ENCODE measurements at places on chromosomes 4 and X. TPM values are rescaled to one million over a fixed set of nuclear protein-coding genes. Genes with fewer than 3 reads are reported as not detected.

CYBB gene
- 0.25 TPM for total RNA-seq

AKAP4 gene
- total RNA-seq, result not detected

CFAP99 gene
- not detected for total RNA-seq

DNA sequence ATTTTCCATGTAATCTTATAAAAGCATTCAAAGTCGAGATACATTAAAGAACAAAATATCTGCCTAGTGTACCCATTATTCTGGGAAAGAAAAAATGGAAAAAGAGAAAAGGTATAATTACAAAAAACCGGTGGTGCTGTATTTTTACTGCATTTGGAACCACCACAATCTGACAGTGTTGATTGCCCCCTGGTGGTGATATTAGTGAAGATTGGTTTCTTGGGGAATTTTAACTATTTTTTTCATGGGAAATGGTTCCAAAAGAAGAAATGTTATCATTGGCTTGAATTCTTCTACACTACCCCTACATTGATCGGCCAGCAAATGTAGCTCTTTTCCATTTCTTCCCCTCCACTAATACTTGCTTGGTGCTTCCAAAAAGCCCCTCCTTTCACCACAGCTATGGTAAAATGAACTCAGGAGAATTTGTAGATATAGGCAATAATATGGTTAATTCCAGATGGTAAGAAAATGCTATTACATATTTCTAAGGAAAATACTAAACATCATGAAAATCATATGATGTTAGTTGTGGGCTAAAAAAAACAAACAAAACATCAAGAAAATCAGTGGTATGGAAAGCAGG, 50.0 kb downstream of the COX18 start:
- peaks cover 5% of the 10 kb centered on the region for H3K27me3 ChIP-seq
- no peak overlapping the region for H3K27ac ChIP-seq
- peak; percentile 24 for DNase-seq
- no peak overlapping the region for H3K4me3 ChIP-seq
- no peaks in the 10 kb centered on the region for H3K36me3 ChIP-seq

GRCh38 chr4:2059046-2059725, at the start of gene NAT8L:
Gene NAT8L, plus strand, starts transcription at chr4:2059327. Its CDS starts 185 bp downstream, at chr4:2059512.
- no peaks in the 10 kb centered on the region for H3K4me1 ChIP-seq
- H3K4me3 ChIP-seq, result peak within 1 kb of the TSS; percentile 26
- peaks cover 22% of the 10 kb centered on the region for H3K27me3 ChIP-seq
- peak; percentile 45 for DNase-seq
- no peaks in the 10 kb centered on the region for H3K36me3 ChIP-seq

Measured in activated CD8-positive, alpha-beta T cell treated with anti-CD3 and anti-CD28 coated beads for 36 hours (primary cell).